Osteocyte (in vitro differentiated cells): ENCODE measurements at places on chromosomes 1 and 21. TPM values are rescaled to one million over a fixed set of nuclear protein-coding genes. Genes with fewer than 3 reads are reported as not detected.

DNA sequence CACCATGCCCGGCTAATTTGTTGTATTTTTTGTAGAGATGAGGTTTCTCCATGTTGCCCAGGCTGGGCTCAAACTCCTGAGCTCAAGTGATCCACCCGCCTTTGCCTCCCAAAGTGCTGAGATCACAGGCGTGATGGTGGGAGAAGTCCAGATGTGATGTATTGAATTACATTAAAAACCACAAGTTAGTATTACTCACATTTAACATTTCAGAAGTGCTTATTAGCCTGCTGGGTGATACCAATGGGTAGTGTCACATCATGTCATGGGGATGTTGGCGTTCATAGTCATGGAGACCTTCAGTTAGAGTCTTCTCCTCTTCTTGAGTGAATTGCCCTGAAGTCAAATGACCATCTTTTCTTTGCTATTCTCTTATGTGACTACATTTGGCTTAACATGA, 63.6 kb upstream of the VAMP3 start:
- H3K4me3 ChIP-seq, result no peak overlapping the region
- peaks cover 10% of the 10 kb centered on the region for H3K4me1 ChIP-seq
- no peak overlapping the region for H3K27ac ChIP-seq
- H3K36me3 ChIP-seq, result no peaks in the 10 kb centered on the region
- no peak for DNase-seq

GRCh38 chr1:33971913-33972312, 108.0 kb downstream of the HMGB4 start:
- DNase-seq, result no peak
- no peaks in the 10 kb centered on the region for H3K36me3 ChIP-seq

GRCh38 chr1:182802006-182802803, 12.6 kb downstream of the NPL start:
- H3K27me3 ChIP-seq, result no peaks in the 10 kb centered on the region
- H3K36me3 ChIP-seq, result peaks cover 2% of the 10 kb centered on the region
- H3K4me3 ChIP-seq, result no peak overlapping the region
- no peak for DNase-seq

- no peaks in the 10 kb centered on the region for H3K36me3 ChIP-seq
- DNase-seq, result peak; percentile 91
- H3K27me3 ChIP-seq, result no peaks in the 10 kb centered on the region
- H3K4me3 ChIP-seq, result peak overlapping the region; percentile 86
- peak overlapping the region; percentile 88 for H3K27ac ChIP-seq
Measured at GRCh38 chr1:85201340-85202091, 700 bp upstream of the SYDE2 start.

GRCh38 chr1:7962014-7962335, 464 bp downstream of the PARK7 start:
- peak overlapping the region; percentile 96 for H3K4me3 ChIP-seq
- peak overlapping the region; percentile 96 for H3K27ac ChIP-seq
- peaks cover 36% of the 10 kb centered on the region for H3K4me1 ChIP-seq
- DNase-seq, result no peak
- peaks cover 29% of the 10 kb centered on the region for H3K36me3 ChIP-seq

- no peaks in the 10 kb centered on the region for H3K4me1 ChIP-seq
- no peak overlapping the region for H3K27ac ChIP-seq
- H3K36me3 ChIP-seq, result no peaks in the 10 kb centered on the region
- no peak for DNase-seq
Measured at GRCh38 chr1:4044967-4045366, 144.9 kb upstream of the C1orf174 start.

Gene LIPI
- not detected in 2 replicates for total RNA-seq

DNA sequence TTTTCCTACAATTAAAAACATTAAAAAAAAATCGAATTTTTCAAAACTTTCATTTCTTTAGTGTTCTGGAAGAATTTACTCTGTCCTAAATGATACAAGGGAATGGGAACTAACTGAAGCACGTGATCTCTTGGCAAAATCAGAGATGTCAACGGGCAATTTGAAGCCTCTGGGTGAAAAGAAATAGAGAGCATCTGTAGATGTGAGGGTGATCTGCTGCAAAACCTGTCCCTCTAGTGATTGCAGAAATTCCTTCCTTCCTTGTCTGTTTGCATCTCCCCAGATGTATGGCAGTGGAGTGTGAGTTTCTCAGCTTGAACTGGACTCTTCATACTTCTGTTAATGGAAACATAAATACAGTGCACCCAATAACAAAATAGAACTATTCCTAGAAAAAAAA, 100.5 kb upstream of the S1PR1 start:
- H3K4me1 ChIP-seq, result peaks cover 18% of the 10 kb centered on the region
- H3K4me3 ChIP-seq, result no peak overlapping the region
- DNase-seq, result no peak
- peaks cover 17% of the 10 kb centered on the region for H3K27me3 ChIP-seq

Gene LIN28A
- total RNA-seq, result not detected in 2 replicates

Gene TSSK3
- 3.5 and 4.4 TPM in 2 replicates for total RNA-seq

DNA sequence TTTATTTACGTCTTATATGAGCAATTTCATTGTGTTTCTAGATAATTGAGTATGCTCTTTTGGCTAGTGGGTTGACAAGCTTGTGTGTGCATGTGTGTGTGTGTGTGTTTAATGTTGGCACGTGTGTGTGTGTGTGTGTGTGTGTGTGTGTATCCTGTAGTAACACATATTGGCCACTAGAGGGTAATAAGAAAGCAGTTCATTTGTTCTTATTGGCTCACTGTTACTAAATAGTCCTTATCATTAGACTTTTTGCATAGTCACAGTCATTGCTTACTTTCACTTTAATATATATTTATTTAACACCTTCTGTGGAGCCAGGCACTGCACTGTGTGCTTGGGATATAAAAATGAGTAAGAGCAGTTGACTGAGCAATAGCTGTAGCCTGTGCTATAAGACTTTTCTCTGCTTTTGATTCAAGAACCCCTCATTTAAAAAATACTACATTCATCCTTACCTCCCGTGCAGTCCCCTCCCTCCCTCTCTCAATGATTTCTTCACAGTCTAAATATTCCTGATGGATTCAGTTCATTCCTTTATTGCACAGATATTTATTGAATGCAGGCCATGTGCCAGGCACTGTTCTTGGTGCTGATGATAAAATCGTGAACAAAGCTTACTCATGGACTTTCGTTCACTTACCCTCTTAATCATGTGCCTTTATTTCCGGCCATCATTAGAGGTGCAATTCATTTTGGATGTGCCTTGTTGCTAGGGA, 96.7 kb downstream of the DYRK1A start:
- H3K27ac ChIP-seq, result peak overlapping the region; percentile 54
- H3K27me3 ChIP-seq, result no peaks in the 10 kb centered on the region
- H3K4me3 ChIP-seq, result no peak overlapping the region
- DNase-seq, result no peak

Gene PADI3
- 0.39 and 0.73 TPM in 2 replicates for total RNA-seq
